ENCODE measurements at places on chromosomes 5 and 9.

DNA sequence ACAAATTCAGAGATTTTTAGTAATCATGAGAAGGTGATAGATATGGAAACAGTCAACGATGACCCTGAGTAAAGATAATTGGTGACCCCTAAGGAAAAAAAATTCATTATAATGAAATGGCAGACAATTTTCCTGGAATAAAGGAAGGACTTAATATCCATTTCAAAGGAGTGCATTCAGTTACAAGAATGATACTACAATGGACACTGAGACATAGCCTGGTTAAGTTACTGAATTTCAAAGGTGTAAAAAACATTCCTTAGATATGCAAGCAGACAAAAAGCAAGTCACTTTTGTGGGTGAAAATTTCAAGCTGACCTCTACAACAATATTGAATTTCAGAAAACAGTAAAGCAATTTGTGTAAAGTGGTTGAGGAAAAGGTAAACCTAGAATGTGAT lies 1012.5 kb upstream of the SEMA6A start:
- DNase-seq, result no peak

- peak; percentile 34 for DNase-seq
Measured at GRCh38 chr5:170254056-170254455, 21.3 kb downstream of the C5orf58 start.

DNA sequence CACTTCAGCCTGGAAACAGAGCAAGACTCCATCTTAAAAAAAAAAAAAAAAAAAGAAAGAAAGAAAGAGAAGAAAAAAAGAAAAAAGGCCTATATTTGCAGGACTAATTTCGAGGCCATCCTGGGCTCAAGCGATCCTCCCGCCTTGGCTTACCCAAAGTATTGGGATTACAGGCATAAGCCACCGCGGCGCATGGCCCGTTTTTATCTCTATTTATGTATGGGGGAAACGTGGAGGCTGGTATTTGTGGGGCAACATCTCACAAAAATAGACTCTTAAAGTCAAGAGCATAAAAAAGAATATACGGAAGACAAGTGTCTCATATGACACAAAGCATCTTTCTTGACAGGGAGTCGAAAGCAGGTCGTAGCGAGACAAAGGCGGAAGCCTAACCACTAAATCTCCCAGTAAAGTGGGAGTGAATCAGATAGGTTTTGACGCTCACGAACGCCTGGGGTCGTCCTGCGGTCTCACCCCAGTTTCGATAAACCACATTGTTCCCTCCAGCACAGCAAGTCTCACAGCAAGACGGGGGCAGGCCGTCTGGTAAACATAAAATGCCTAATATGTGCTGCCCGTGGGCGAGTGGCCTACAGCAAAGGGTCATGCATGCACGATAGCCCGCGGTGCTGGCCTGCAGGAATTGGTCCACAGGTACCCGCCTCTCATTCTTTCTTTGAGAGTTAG lies 1.8 kb upstream of the TRIM41 start:
- no peak for DNase-seq

DNA sequence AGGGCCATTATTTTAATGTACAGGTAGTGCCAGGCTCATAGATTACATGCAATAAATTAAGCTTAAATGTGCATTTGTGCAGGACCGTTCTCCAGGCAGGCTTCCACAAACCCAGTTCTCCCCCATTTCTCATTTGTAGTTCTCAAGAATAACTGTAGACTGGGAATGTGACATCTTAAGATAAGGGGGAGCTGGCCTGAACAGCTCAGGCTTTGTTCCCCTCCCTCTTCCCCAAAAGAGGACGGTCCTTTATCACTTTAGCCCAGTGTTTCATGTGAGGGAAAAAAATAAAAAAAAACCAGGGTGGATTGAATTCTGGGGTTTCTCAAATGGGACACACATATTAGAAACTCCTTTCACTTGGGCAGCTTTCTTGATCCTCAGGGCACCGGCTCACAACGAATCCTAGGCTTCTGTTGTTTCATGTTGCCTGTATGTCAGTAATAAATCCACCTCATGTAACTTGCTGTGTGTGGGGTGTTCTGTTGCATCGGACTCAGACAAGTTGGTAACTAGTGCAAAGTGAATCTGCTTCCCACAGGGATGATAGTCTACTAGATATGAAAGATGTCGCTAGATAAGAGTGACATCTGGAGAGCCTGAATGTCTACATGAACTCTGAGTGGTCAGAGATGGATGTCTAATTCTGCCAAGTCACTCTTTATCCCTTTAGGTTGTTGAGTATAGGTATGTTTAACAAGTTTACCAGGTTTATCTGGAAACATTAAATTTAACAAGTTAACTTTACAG lies 2030.6 kb upstream of the NUDT12 start:
- no peak for DNase-seq

- peak; percentile 15 for DNase-seq
Measured at GRCh38 chr9:113580041-113580953, 116.8 kb downstream of the RGS3 start.

DNA sequence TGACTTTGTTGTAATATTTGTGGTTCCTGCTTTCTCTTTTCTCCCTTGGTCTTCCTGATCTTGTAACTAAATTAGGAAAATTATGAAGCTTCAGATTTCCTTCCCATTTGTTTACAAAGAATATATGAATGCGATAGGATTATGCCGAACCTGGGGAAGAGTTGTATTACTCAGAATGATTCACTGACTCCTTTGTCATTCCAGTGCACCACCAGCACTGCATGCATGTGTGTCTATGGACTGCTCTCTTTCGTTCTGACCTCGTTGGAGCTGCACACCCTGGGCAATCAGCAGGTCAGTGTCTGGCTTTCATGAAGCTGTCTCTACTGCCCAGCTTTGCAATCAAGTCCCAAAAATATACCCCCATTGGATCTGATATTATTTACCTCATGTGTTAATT lies 25.5 kb downstream of the NUP188 start:
- no peak for DNase-seq

GRCh38 chr5:107149243-107150005 lies 521.3 kb downstream of the EFNA5 start:
- no peak for DNase-seq

DNA sequence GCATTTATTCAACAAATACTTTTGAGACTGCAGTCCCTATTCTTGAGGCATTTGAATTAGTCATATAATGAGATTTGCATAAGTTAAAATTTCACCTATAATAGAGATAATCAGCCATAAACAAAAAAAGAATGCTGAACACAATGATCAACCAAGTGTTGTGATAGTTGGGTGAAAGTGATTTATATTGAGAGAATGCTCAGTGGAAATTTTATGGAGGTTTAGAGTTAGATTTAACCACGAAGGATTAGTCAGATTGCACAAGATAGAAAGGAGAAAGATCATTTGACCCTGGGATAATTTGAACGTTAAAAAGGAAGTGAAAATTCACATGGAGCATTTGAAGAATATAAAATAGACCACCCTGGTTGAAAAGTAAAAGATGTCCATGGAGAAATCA lies 356.2 kb downstream of the NPR3 start:
- DNase-seq, result no peak

Data from activated naive CD4-positive, alpha-beta T cell (primary cell).